Caco-2 (cell line): ENCODE measurements at places on chromosomes 4 and X. TPM values are rescaled to one million over a fixed set of nuclear protein-coding genes. Genes with fewer than 3 reads are reported as not detected.
A peak's percentile ranks its signal among the peaks of the same experiment; 100 is the strongest.

FAT4 gene
- 0.05 TPM in 1 of 2 replicates, not detected in the other for total RNA-seq

DNA sequence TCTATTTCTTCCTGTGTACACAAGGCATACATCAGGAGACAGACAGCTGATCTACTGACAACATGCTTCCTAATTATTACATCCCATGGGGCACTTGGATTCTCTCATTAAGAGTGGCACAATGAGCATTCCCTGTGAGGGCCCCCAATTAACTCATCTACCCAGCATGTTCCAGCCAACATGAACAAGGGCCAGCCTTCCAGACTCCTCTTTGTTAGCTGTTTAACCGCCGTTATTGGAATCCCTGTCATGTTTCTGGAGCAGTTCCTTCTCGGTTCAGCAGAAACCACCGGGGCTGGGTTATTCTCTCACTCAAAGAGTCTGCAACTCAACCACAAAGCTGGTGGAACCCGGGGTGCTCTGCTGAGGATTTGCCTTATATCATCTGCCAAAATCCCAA, 9.9 kb upstream of the GPM6B start:
- no peak overlapping the region for H3K27ac ChIP-seq
- H3K27me3 ChIP-seq, result no peaks in the 10 kb centered on the region
- no peak overlapping the region for H3K4me3 ChIP-seq
- no peaks in the 10 kb centered on the region for H3K36me3 ChIP-seq
- no peaks in the 10 kb centered on the region for H3K4me1 ChIP-seq

MYOZ2 gene
- total RNA-seq, result 0.18 and 0.23 TPM in 2 replicates

DNA sequence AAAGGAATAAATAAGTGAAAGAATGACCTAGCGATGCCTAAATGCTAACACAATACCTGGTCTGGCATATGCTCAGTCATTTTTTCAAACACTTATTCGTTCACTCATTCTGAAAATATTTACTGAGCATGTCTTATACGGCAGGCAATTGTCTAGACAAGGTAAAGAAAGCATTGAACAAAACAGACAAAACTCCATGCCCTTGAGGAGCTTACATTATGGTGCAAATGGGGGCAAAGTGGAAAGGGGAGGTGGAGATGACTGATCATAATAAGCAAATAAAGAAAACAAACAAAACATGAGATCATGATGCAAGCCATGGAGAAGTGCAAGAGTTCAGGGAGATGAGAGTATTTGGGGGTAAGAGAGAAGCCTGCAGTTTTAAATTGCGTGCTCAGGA, 334.6 kb upstream of the PPARGC1A start:
- H3K27ac ChIP-seq, result no peak overlapping the region
- no peak overlapping the region for H3K4me3 ChIP-seq
- no peaks in the 10 kb centered on the region for H3K36me3 ChIP-seq

MAGEA4 gene
- not detected in 2 replicates for total RNA-seq

RP2 gene
- total RNA-seq, result 32.7 and 33.1 TPM in 2 replicates

- no peak overlapping the region for H3K27ac ChIP-seq
- no peaks in the 10 kb centered on the region for H3K4me1 ChIP-seq
- no peak for DNase-seq
Measured at GRCh38 chr4:153655928-153656327, 28.2 kb upstream of the TLR2 start.

TRIM2 gene
- total RNA-seq, result 62.0 and 62.3 TPM in 2 replicates

GRCh38 chr4:56861360-56861759, 39.9 kb upstream of the SPINK2 start:
- peak; percentile 7 for DNase-seq
- H3K36me3 ChIP-seq, result no peaks in the 10 kb centered on the region
- H3K4me3 ChIP-seq, result no peak overlapping the region

DNA sequence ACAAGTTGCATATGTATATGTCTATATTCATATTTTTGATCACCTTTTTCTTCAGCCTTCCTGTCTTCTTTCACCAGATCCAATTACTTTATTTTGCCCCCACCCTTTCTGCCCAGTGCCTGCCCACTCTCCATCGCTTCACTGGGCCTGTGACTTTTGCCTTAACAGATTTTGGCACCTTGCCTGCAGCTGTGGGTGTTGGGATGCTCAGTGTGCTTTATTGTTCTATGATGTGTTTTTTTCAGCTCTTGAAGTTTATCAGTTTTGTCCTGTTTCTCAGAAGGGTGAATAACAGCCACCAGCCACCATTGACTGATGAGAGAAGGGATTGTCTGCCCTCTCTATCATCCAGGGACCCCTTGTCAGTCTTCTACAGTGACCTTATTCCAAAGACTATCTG, 77.2 kb upstream of the GALNT7 start:
- no peaks in the 10 kb centered on the region for H3K4me1 ChIP-seq
- H3K4me3 ChIP-seq, result no peak overlapping the region
- H3K27ac ChIP-seq, result no peak overlapping the region

S100G gene
- not detected in 2 replicates for total RNA-seq

GRCh38 chrX:45070116-45071007, 130.3 kb downstream of the DIPK2B start:
- H3K27me3 ChIP-seq, result no peaks in the 10 kb centered on the region
- DNase-seq, result no peak
- H3K4me3 ChIP-seq, result no peak overlapping the region

HPSE gene
- total RNA-seq, result 3.1 and 3.9 TPM in 2 replicates

DNA sequence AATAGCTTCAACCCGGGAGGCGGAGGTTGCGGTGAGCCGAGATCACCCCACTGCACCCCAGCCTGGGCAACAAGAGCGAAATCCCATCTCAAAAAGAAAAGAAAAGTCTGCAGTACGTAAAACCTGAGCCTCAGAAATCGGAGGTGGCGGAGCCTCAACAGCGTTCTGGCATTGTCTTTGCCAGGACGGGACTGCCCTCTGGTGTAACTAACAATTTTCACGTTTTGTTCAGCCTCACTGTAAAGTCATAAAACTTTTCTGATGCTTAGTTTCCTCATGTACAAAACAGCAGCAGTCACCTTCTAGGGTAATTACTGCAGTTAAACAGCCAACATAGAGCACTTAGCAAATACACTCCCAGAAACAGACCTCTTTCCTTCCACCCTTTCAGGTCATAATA, 121.7 kb downstream of the RBM47 start:
- no peaks in the 10 kb centered on the region; the same call in none of the 2 replicates for H3K36me3 ChIP-seq
- H3K27me3 ChIP-seq, result no peaks in the 10 kb centered on the region
- no peak overlapping the region for H3K4me3 ChIP-seq
- H3K27ac ChIP-seq, result no peak overlapping the region
- peaks cover 20% of the 10 kb centered on the region for H3K4me1 ChIP-seq
- peak; percentile 42 for DNase-seq

DNA sequence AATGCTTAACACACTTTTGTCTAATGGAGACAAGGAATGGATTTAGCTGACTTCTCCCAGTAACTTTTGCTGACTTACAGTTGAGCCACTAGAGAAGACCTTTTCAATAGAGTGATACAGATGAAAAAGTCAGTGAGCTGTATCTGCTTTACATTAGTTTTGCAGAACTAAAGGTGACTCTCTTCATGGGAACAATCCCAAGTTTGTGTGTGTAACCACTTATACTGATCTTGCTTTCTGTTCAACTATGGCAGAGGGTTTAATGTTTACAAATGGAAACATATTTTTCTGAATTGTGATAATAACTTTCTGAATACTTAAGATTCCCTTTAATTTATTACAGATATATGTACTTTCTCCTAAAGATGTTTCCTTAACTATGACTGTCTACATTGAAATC, 182.6 kb upstream of the PUDP start:
- H3K27me3 ChIP-seq, result no peaks in the 10 kb centered on the region
- no peak overlapping the region for H3K4me3 ChIP-seq
- no peak for DNase-seq
- H3K27ac ChIP-seq, result no peak overlapping the region
- no peaks in the 10 kb centered on the region for H3K4me1 ChIP-seq
- H3K36me3 ChIP-seq, result no peaks in the 10 kb centered on the region

DNA sequence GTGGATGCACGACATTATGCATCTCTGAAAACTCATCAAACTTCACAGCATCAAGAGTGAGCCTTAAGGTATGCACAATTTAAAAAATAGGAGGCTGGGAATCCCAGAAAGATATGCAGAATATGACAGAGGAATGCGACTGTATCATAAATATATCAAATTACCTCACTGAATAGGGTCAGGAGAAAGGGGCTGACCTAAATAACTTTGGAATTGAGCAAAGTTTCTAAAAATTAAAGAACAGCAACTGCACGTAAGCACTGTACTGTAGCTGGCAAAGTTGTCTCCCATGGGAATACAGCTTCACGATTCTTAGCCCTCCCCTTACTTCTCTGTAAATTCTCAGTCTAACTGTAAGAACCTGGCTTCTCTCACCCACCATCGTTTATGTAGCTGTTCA, 397.4 kb upstream of the ZFP42 start:
- DNase-seq, result no peak
- H3K36me3 ChIP-seq, result no peaks in the 10 kb centered on the region
- H3K4me3 ChIP-seq, result no peak overlapping the region
- H3K27me3 ChIP-seq, result no peaks in the 10 kb centered on the region

ZNF674 gene
- total RNA-seq, result 3.7 and 4.6 TPM in 2 replicates

DNA sequence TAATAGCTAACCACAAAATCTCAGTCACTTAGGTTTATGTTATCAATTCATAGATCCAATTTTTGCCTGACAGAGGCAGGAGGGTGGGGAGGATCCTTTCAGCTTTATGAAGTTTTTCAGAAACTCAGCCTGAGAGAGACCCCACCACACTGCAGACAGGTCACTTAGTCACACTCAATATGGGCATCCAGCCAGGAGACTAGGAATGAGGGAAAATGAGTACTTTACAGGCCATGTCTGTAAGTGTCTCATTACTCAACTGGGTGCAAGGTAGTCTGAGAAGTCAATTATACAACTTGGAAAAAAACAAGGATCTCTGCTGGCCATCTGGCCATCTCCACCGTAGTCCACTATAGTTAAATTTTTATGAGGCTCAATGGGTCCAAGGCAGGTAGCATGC, 365.9 kb downstream of the INPP4B start:
- H3K36me3 ChIP-seq, result no peaks in the 10 kb centered on the region
- H3K27me3 ChIP-seq, result no peaks in the 10 kb centered on the region
- no peak overlapping the region for H3K4me3 ChIP-seq
- H3K4me1 ChIP-seq, result peaks cover 13% of the 10 kb centered on the region

- H3K36me3 ChIP-seq, result no peaks in the 10 kb centered on the region
- no peaks in the 10 kb centered on the region for H3K27me3 ChIP-seq
- H3K27ac ChIP-seq, result no peak overlapping the region
- H3K4me1 ChIP-seq, result no peaks in the 10 kb centered on the region
Measured at GRCh38 chr4:73411731-73412414, 7.8 kb downstream of the ALB start.

DNA sequence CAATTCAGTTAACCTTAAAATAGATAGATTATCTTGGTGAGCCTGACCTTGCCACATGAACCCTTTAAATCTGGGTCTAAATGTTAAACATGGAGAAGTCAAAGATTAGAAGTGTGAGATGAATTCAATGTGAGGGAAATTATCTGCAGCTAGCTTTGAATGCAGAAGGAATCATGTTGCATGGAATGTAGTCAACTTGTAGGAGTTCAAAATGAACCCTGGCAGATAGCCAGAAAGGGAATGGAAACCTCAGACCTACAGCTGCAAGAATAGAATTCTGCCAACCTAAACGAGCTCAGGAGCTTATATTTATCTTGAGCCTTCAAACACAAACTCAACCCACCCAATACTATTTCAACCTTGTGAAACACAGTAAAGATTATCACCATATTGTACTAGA, 632.5 kb downstream of the KCTD8 start:
- H3K36me3 ChIP-seq, result no peaks in the 10 kb centered on the region
- H3K4me1 ChIP-seq, result no peaks in the 10 kb centered on the region
- no peak overlapping the region for H3K27ac ChIP-seq
- H3K4me3 ChIP-seq, result no peak overlapping the region

ADRA2C gene
- 8.4 and 11.7 TPM in 2 replicates for total RNA-seq
